ENCODE measurements at places on chromosomes 6 and 20.
A peak's percentile ranks its signal among the peaks of the same experiment; 100 is the strongest.

- no peak for DNase-seq
These were observed 1303.5 kb upstream of the CITED2 start for GRCh38 chr6:140677781-140678528.

- DNase-seq = no peak
These were observed 119.4 kb upstream of the GJE1 start for GRCh38 chr6:142013287-142013686.

- no peak for DNase-seq
These were observed 23.5 kb downstream of the TM9SF4 start for GRCh38 chr20:32132911-32133549.

DNA sequence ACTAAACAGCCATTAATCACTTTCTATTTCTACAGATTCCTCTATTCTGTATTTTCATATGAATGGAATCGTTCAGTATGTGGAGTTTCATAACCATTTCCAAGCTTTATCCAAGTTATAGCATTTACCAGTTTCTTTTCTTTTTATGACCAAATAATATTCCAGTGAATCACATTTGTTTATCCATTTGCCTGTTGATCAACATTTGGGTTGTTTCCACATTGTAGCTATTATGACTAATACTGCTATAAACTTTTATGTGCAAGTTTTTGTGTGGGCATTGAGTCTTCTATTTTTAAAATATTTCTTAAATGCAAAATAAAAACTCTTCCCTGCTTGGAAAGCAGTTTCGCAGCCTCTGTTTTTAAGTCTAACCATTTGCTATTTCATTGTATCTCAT is 336.4 kb upstream of the OPRM1 start:
- no peak for DNase-seq

- no peak for DNase-seq
These were observed 15.7 kb downstream of the SLC22A1 start for GRCh38 chr6:160137130-160137988.

DNA sequence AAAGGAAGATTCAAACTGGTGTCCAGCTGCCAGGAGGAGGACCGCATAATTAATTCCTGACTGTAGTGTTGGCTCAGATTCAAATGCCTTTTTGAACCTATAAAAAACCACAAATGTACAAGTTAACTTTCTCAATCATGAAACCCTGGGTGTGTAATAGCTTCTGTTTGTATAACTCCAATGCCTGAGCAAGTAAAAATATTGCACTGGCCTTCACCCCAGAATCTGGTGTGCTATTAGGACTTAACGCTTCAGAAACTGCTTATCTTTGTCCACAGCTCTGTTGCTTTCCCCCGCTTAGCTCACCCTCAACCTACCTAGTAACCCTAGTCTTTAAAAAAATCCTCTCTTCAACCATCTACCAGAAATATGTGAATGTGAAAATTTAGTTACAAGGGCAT is 119.1 kb upstream of the MAP7 start:
- DNase-seq = no peak

DNA sequence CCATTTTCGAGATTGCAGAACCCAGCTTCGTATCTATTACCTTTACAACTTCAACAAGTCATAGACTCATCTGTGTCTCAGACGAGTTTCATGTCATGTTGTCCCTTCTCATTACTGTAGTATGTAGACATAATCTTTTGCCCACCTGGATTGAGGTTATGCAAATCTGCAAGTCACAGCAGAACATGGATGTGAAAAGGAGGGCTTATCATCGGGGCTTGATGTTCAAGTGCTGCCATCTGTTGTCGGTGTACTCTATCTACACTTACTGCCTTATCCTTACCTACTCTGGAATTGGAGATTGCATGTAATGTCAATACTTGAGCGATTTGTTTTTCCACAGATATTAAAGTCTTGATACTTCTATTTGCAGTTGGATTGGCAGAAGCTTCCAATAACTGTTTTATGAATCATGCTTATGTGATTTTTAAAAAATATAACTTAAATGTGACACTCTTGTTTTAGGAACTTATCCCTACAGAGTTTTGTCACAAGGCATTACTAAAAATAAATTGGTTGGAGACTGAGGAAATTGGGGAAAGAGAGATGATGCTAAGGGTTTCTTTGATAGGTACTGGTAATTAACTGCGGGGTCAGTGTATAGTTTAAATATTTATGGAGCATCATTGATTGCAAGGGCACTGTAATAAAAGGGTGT is 3.0 kb upstream of the GOPC start:
- peak; percentile 17 for DNase-seq

DNA sequence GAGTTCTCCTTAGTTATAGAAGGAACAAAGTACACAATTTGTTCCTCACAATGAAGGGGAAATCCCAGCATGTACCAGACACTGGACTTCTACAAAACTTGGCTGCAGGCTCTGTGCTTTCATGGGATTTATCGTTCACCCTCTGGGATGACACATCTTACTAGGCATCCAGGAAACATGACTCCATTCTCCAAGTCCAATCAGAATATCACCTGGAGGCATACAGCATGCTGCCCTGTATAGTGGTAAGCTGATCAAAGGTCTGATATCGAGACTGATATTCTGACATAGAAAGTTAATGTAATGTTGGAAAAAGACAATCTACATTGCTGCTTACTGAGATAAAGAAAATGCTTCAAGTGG is 6.7 kb downstream of the RWDD2A start:
- no peak for DNase-seq

DNA sequence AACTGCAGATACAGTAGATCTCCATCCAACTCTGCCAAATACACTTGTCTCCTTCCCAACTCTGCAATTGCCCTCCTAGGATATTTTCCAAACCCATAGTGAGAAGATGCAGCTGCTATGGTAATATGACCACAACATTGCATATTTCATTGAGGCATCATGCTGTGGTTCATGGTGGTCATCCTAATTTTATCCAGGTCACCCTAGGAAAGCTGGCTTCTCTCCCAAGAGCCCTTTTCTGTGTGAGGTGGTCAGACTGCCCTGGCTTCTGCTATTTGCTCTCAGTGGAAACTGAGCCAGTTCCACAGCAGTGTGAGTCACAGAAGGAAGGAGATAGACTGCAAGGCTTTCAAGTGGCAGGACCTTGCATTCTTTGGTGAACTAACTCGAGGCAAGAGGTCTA is 5.5 kb downstream of the OGFRL1 start:
- no peak for DNase-seq

DNA sequence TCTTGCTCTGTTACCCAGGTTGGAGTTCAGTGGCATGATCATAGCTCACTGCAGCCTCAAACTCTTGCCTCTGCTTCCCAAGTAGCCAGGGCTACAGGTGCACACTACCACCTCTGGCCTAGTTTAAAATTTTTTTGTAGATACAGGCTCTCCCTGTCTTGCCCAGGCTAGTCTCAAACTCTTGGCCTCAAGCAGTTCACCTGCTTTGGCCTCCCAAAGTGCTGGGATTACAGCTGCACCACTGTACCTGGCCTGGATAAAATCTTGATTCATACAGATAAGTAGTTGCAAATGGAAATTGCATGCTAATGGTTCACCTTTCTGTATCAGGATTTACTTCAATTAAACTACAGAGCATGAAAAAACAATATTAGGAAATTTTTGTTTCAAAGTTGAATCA is 4.2 kb downstream of the CD2AP start:
- DNase-seq = no peak

DNA sequence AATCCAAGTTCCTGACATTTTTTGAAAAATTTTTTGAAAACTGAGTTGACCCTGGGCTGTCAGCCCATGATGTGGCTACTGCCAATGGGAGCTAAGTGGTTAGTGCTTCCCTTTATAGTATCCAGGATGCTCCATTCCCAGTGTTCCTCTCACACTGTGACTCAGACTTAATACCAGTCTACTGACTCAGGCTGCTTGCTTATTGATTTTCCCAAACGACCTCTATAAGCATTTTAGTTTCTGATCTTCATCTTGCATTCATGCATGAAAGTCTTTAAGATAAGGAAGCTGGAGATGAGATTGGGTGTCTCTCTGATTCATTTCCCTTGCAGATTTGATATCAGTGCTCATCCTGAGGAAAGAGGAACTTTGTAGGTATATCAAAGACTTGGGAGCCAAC is 560.0 kb downstream of the TBC1D32 start:
- DNase-seq = no peak

- DNase-seq = no peak
These were observed 19.7 kb downstream of the NINL start for GRCh38 chr20:25565578-25566157.

GRCh38 chr6:166999884-167000253 is 672 bp downstream of the CEP43 start:
- DNase-seq = no peak

- no peak for DNase-seq
These were observed 1.1 kb downstream of the AIG1 start for GRCh38 chr6:143061597-143062385.

GRCh38 chr20:4071178-4071693 is 55.9 kb upstream of the RNF24 start:
- DNase-seq = no peak

DNA sequence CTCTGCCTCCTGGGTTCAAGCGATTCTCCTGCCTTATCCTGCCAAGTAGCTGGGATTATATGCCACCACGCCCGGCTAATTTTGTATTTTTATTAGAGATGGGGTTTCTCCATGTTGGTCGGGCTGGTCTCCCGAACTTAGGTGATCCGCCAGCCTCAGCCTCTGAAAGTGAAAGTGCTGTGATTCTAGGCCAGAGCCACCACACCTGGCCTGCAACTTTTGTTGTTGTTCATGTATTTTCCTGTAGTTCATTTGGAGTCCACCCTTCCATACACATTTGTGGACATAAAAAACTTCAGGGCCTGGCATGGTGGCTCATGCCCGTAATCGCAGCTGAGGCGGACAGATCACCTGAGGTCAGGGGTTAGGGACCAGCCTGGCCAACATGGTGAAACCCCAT is 14.5 kb downstream of the HSPA1B start:
- no peak for DNase-seq

- DNase-seq = no peak
These were observed 21.4 kb downstream of the BHLHE23 start for GRCh38 chr20:62985444-62985778.

GRCh38 chr6:11358904-11359830 is 126.7 kb upstream of the NEDD9 start:
- no peak for DNase-seq

GRCh38 chr20:1296117-1296610 is 30.1 kb downstream of the SNPH start:
- DNase-seq = no peak

DNA sequence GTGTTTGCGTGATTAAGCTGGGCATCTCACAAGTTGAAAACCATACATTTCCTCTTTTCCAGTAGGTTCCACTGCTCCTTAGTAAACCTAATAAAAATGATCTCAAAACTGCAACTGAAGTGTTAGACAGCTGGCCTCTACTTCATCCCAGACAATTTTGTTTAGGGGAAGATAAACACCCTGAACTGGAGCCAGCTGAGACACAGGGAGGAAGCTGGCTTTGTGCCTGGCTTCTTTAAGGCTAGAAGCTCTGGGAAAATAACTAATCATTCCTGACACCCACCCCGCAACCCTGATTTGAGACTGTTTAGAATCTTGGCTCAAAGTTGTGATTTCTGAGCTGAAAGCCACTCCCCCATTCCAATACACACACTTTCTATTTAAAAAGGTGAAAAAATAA is 11.6 kb downstream of the PTPRT start:
- DNase-seq = no peak

DNA sequence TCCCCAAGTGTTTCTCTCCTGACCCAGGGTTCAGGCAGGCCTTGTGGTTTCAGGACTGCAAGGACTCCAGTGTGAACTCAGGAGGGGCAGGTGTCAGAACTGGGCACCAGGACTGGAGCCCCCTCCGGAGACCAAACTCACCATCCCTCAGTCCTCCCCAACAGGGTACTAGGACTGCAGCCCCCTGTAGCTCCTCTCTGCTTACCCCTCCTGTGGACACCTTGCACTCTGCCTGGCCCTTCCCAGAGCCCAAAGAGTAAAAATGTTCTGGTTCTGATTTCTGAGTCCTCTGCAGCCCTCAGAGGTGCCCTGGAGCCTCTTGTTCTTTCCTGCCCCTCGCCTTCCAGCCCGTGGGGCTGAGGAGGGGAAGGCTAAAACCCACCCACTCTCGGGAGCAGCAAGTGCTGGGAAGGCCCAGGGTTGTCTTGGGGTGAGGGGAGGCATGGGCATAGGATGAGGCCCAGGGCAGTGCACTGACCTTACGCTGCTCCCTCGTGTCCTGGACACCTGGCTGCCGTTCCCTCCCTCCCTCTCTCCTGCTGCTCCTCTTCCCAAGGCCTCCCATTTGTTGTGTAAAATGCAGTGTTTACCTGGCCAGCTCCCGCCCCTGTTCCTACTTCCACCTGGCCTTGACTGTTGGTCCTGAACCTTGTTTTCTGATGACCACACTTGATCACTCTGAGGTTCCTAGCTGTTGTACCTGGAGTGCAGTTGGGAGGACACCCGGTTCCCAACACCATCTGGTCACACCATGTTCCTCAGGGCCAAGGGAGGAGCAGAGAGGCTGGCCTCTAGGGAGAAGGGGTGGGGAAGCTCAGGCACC is 9.9 kb downstream of the CNPY3 start:
- DNase-seq = no peak

- DNase-seq = no peak
These were observed 29.1 kb downstream of the CPNE5 start for GRCh38 chr6:36809941-36810803.

DNA sequence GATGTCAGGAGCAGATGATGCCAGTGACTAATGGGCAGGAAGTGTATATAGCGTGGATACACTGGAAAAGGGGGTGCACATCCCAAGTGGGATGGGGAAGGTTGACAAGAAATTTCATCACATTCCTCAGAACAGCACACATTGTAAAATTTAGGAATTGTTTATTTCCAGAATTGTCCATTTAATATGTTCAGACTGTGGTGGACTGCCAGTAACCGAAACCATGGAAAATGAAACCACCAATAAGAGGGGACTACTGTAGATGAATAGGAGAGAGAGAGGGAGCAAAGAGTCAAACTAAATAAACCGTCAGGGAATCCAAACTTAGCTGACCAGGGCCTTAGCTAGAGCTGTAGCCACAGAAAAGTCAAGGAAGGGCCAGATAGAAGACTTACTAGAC is 164.4 kb upstream of the PRDM1 start:
- no peak for DNase-seq

DNA sequence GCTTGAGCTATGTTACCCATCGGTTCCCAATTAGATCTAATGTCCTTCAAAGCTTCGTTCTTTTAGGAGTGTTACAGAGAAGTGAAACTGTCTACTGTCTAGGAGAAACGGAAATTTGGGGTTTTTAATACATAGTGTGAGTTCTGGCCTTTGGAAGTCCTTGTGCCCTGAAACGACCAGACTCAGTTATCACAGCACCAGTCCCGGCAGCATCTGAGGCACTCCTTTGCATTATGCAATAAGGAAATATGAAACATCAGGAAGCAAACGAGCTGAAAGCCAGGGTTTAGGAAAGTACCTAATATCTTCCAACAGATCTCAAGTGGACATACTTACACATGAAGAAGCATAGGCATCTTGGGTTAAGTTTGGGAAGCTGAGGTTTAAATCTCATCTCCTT is 61.8 kb upstream of the ADGRF1 start:
- DNase-seq = no peak

All from NCI-H2081 treated with DMSO at 0.1 percent for 48 hours (cell line).